ENCODE measurements at places on chromosomes 6 and 20.

GRCh38 chr6:113654396-113654795 lies 202.7 kb upstream of the MARCKS start:
- no peak for DNase-seq

DNA sequence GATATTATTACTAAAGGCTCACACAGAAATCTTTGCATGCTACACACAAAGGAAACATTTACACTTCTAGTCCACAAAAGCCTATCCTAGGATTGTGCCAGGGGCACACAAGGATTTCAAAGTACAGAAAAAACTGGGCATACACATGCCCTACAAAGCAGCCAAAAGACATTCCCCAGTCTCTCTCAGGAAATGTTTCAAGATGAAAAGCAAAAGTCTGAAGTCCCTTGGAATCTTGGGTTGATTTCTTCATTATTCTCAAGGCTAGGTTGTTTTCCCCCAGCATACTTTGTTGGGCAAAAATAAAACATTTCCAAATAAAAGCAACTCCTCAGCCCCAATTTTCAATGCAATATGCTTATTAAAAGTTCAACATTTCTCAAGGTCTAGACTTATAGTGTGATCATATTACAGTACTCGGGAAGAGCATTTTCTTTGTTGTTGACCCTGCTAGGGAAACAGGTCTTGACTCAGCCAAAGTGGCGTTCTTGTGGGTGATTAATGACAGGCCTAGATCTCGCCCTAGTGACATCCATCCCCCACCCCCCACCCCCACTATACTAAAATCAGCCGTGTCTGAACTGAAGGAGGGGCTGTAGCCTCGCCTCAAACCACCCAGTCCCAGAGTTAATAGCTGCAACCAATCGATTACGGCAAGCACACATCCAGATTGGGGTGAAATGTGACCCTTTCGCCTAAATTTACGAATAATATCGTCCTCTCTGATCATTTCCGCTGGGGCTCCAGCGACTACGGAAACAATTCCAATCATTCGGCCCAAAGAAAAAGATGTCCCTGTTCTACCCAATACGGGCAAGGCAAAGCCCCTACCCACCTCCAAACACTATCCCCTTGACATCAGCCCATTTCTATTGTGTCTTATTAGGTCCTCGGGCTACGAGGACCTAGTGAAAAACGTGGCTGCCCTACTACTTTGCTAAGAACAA lies 1.4 kb downstream of the AKIRIN2 start:
- no peak for DNase-seq

GRCh38 chr6:24517659-24518543 lies 23.1 kb downstream of the ALDH5A1 start:
- DNase-seq: no peak

DNA sequence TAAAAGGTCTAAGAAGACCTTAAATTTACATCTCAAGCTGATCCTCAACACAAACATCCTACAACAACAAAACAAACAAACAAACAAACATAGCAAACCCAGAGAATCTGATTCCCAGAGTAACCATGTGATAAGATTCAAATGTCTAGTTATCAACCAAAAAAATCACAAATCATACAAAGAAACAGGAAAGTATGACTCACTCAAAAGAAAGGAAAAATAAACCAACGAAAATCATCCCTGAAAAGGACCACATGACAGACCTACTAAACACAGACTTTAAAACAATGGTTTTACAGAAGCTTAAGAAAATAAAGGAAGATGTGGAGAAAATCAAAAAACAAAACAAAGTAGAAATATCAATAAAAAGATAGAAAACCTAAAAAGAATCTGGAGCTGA lies 18.1 kb downstream of the VNN1 start:
- DNase-seq: no peak

DNA sequence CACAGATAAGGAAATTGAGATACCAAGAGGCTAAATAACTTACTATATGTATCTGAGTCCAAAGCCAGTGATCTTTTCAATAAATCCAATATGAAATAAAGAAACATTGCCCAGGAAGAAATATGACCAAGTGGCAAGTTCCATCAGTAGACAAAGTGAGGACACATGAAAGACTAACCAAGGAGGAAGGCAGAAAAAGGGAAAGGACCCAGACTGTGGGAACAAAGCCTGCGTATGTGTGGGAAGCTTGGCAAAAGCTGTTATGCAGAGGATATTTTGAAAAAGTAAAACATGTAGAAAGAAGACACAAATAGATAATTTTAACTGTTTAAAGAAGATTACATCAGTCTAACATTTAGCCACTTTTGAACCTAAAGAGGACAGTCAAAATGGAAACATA lies 264.4 kb upstream of the PRDM1 start:
- DNase-seq: no peak

- DNase-seq: no peak
Measured at GRCh38 chr6:85436939-85437495, 12.9 kb upstream of the NT5E start.

DNA sequence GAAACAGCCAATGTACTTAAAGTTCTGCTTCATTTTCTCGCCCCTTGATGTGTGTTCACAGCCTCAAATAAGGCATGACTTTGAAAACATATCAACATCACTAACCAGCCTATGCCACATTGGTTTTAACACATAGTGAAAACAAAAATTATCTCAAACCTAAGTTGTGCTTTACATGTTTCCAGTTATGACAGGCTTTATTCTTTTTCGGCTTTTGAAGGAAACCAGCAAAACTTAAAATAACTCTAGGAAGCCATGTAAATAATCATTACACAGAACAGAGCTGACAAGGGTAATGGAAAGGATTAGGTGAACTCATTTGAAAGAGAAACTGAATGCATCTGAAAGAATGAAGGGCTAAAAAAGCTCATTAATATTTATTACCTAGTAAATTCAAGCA lies 42.1 kb downstream of the BMP5 start:
- no peak for DNase-seq

- no peak for DNase-seq
Measured at GRCh38 chr6:89051676-89052075, 28.9 kb upstream of the PNRC1 start.

GRCh38 chr6:44042261-44042988 lies 84.8 kb downstream of the MRPL14 start:
- DNase-seq: no peak

GRCh38 chr6:3561725-3562124 lies 104.9 kb upstream of the SLC22A23 start:
- DNase-seq: no peak

DNA sequence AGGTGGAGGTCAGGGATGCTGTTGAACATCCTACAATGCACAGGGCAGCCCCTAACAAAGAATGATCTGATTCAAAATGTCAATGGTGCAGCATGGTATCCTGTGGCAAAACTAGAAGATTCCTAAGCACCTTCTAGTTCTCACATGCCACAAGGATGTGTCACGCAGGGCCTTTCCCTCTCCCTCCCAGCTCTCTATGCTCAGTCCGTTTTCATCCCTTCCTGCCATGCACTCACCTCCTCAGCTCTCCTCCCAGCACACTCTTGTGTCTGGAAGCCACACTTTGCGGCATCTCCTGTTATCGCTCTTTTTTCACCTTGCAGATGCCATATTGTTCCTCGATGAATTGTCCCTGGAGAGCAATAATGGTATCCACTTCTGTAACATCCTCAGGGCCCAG lies 263.4 kb downstream of the CDC5L start:
- no peak for DNase-seq

GRCh38 chr20:57308451-57309271 lies 20.9 kb upstream of the SPO11 start:
- no peak for DNase-seq

DNA sequence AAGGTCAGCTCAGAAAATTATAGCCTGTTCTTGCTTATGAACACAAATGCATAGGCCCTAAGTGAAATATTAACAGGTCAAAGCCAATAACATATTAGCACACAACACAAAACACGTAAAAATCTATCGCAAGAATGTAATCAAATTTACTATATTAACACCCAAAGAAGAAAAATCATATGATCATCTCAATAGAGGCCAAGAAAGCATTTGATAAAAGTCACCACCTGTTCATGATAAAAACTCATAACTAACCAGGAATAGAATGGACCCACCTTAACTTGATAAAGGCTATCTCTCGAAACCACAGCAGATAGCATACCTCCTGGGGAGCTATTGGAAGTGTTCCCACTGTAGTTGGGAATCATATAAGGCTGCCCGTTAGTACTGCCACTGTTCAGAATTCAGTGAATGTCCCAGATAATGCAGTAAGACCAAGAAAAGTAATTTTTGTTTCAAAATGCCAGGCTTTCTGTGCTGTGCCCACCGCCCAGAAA lies 21.6 kb downstream of the POFUT1 start:
- no peak for DNase-seq

GRCh38 chr6:7882505-7883257 lies 27.9 kb downstream of the TXNDC5 start:
- DNase-seq: no peak

- DNase-seq: no peak
Measured at GRCh38 chr20:36779656-36780025, 6.1 kb upstream of the DSN1 start.

- no peak for DNase-seq
Measured at GRCh38 chr6:134381959-134382358, 64.0 kb upstream of the SGK1 start.

DNA sequence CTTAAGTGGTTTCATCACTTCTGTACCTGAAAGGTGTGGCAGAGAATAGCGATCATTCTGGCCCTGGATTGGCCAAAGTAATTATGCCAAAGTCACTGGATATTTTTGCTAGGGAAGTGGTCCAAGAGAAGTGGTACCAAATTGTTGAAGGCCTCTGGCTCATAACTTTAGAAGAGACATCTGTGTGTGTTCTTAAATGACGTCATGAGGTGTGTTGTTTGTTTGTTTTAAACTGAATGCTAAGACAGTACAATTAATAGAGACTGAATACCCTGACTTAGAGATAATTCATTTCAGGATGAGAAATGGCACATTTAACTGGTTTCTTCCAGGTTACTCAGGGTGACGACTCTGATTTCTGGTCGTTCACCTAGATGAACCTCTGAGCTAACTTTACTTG lies 3.3 kb downstream of the VAPB start:
- DNase-seq: no peak

- no peak for DNase-seq
Measured at GRCh38 chr20:37697314-37697713, 3.5 kb downstream of the CTNNBL1 start.

DNA sequence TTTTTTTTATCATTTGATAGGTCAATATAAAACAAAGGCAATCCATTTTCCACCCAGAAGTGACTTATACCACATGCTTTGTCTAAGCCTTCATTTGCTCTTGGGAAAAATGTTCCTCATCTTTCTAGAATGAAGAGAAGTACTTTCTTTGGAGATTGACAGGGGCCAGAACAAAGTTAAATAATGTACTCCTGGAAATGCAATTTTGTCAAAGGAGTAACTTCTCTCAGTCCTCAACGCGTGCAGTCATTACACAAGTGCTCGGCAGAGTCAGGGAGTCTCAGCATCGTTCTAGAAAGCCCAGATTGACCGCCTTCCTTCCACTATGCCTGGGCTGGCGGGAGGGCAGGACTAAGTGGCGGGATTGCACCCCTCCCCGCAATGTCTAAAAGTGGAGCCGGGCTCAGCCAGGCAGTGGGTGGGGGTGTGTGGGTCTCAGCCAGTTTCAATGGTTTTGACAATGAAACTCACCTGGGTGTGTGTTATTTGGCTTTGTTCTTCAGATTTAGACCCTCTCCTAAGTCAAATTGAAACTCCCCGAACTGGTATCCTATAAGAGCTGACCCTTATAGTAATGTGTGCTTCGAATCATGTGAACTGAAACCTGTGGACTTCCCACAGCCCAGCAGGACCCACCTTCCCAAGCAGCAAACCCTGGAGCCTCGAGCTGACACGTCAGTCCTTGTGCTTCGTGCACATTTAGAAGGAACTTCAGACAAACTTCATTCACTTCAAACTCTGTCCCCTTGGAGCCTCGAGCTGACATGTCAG lies 63.2 kb upstream of the DUSP22 start:
- DNase-seq: no peak

GRCh38 chr6:146543211-146543939 lies at the start of gene RAB32:
Gene RAB32 (plus strand): TSS chr6:146543833. CDS start chr6:146543872, 39 bp downstream.
- DNase-seq: peak; percentile 67

- no peak for DNase-seq
Measured at GRCh38 chr6:150752409-150752808, 113.1 kb upstream of the MTHFD1L start.

DNA sequence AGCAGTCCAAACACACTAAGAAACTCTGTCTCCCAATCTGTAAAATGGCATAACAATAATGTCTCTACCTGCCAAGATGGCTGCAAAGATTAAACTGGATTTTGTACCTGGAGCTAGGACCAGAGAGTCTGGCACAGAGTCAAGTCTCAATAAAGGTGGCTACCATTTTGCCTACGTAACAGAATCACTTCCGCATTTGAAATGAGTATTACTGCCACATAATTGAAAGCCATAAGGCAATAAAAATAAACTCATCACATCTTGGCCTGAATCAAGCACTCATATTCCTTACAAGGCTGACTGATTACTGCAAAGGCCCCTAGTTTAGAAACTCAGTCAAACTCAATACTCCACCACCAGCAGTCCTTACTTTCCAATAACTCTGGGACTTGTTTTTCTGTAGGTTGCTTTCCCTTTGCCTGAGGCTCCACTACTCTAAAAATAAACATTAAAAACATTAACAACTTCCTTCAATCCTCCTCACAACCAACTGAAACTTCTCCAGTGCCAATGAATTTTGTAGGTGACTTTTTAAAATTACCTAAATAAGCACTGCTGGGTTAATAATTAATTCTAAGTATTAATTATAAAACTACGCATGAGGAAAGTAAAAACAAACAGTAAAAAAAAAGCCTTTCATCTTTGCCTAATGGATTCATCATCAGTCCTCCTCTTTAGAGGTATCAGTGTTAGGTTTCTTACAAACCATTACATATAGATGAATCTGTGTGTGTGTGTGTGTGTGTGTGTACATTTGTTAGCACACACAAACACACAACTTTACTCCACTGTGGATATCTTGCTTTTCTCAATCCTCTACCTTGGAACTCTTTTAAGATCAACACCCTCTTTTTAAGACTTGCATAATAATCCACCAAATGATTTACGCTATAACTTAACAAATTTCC lies 3.7 kb downstream of the KIF16B start:
- no peak for DNase-seq

DNA sequence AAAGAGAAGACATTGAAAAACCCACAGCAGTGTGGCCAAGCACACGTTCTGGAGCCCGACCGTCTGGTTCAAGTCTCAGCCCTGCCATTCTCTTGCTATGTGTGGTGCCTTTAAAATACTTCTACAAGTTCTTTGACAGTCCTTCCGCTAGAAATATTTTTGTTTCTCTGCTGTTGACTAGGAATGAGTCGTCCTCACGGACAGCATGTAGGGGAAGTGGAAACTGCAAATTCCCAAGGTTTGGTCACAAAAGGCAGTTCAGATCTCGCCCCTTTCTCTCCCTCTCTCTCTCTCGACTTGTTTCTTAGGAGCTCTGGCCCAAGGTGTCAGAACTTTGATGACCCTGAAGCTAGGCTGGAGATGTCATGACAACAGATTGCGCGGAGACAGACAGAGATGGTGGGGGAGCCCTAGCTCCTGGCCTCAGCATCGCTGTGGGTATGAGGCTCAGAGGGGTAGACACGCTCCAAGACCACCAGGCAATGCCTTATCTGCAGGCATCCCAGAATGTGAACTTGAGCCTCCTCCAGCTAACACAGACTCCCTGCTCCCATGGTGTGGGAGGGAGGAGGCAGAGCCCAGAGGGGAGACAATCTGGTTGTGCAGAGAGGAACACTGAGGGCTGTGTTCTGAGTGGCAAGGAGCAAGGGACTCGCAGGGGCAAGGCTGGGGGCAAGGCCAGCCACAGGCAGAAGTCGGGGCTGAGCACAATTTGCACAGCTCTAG lies 368.9 kb upstream of the SULF2 start:
- no peak for DNase-seq

Data from cortex of kidney (tissue), 1 donor.